Lung (tissue), 17 donors: ENCODE measurements at places on chromosomes 1 and 21. TPM values are rescaled to one million over a fixed set of nuclear protein-coding genes. Genes with fewer than 3 reads are reported as not detected.
A peak's percentile ranks its signal among the peaks of the same experiment; 100 is the strongest.

Gene SPATA1
- total RNA-seq, result 3.2 TPM

Gene RGS13
- total RNA-seq, result 1.3 TPM

DNA sequence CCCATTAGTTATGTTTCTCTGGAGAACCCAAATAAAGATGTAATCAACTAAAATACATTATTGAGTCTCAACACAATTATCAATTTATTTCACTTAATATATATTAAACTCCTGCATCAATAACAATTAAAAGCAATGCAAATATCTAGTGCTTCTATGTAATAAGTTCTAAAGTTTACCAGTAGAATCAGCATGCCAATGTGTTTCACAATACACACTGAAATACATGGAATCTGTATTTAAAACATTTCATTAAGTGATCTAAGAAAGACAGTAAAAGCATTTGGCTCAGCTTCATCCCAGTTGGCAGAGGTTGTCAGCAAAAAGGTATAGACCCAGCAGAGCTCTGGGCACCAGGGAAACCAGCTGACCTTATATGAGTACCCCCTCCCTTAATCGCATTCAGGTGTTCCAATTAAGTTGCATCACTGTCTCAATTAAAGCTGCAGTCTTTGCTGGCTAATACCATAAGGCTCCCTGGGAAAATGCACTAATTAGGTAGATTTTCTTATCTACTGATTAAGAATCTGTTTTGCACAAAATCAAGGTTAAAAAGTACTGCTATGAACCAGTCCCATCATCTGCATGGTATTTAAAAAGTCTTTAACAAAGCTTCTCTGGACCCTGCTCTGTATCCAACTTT lies 63.1 kb downstream of the NIBAN1 start:
- DNase-seq, result no peak

Gene CELA2A
- 1.5 TPM for total RNA-seq

DNA sequence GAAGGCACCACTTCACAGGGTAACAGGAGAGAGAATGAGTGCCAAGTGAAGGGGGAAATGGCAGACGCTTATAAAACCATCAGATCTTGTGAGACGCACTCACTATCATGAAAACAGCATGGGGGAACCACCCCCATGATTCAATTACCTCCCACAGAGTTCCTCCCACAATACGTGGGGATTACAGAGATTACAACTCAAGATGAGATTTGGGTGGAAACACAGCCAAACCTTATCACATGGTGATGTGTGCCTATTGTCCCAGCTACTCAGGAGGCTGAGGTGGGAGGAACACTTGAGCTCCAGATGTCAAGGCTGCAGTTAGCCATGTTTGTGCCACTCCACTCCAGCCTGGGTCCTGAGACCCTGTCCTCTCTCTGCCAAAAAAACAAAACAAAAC lies 56.0 kb upstream of the DSCAM start:
- no peak for DNase-seq

DNA sequence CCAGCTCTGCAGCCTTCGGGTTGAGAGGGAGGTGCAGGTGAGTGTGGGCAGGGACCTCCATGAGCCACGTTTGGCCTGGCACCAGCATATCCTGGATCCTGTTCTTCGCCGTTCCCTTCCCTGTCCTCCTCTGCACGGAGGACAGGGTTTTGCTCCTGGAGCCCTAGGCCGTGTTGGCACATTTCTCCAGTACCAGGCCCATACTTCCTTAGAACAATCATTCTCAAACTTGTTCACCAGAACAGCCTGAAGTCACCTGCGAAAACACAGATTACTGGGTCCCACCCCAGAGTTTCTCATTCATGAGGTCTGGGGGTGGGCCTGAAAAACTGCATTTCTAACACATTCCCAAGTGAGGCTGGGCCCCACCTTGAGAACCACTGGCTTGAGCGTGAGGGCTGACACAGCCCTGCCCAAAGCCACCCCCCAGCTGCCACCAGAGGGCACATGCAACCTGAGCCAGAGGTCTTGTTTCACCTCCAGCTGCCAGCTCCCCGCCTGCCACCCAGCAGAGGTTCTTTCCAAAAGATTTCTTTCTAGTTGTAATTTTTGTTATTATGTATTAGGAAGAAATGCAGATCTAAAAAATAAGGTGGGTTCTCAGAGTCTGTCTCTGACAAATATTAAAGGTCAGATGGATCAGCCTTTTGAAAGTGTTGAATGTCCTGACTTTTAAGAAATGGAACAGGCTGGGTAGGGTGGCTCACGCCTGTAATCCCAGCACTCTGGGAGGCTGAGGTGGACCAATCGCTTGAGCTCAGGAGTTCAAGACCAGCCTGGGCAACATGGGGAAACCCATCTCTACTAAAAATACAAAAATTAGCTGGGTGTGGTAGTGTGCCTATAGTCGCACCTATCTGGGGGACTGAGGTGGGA lies 39.6 kb upstream of the LDLRAP1 start:
- DNase-seq, result peak; percentile 44

GRCh38 chr1:179252606-179253005 lies 23.1 kb upstream of the ABL2 start:
- DNase-seq, result no peak

DNA sequence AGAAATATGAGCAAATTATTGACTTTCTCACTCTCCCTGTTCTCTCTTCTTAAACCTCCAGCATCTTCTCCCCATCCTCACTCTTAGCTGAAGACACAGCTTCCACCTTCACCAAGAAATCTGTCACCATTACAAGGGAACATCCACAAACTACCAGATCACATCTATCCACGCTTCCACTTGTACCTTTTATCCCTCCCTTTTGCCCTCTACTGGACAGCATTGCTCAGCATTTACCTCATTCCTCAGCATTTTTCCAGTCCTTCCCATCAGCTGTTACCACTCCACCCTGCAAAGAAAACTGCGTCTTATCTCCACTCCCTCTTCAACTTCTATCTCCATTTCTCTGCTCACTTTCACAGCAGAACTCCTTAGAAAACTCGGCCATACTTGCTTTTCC lies 42.6 kb downstream of the KCNJ6 start:
- no peak for DNase-seq
